Activated T-cell treated with anti-CD3 and anti-CD28 coated beads, Interleukin-2, amount 50 U/mL, for 4 hours (primary cell): ENCODE measurements at places on chromosomes 4 and X.

DNA sequence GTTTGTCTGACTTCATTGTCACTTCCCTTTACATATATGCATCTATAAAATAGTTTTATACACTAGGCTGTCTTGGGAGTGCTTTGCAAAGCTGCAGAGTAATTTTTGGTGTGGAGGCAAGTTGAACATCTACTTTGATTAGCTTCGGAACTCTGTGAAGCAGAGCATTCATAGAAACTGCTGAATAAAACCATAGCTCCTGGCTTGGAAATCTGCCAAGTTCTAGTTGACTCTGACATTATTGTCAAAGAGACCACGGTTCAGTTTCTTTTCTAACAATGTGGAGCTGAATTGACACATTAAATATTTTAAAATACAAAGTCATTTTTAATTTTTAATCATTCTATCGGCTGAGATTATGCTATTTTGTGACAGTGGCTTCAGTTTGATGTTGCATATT lies 335.0 kb downstream of the BMPR1B start:
- no peak for DNase-seq

- no peak for DNase-seq
These were observed 618 bp upstream of the FOXO4 start for GRCh38 chrX:71095033-71095432.

GRCh38 chr4:55500072-55500471 lies 46.6 kb downstream of the CLOCK start:
- DNase-seq: no peak

- DNase-seq: no peak
These were observed 161.6 kb downstream of the IL15 start for GRCh38 chr4:141797966-141798365.

- DNase-seq: no peak
These were observed 18.4 kb downstream of the GUCY1A1 start for GRCh38 chr4:155684892-155685541.

GRCh38 chr4:83855044-83855443 lies 319.1 kb downstream of the GPAT3 start:
- DNase-seq: no peak

GRCh38 chr4:73681776-73682175 lies 58.6 kb upstream of the CXCL8 start:
- DNase-seq: no peak

DNA sequence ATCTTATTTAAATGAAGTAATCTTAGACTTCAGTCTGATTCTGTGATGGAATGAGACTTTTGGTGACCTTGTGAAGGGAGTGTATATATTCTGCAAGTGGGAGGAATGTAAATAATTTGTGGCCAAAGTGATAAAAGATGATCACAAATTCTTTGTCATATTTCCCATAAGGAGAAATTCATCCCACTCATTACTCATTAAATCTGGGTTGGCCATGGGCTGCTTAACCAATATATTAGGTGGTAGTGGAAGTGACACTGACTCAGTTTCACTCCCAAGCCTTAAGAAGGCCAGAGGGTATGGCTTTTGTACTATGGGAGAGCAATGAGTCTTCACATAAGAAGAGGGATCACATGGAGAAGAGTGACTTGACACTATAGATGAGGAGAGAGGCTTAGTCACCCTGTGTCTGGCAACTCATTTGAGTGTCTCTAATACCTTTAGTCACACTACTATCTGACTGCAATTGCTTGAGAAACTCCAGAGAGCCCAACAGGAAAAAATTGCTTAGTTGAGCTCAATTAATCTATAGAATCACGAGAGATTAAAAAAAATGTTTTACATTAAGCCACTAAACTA lies 408.2 kb upstream of the PITX2 start:
- DNase-seq: no peak

GRCh38 chr4:85058551-85058950 lies 92.1 kb upstream of the WDFY3 start:
- no peak for DNase-seq

DNA sequence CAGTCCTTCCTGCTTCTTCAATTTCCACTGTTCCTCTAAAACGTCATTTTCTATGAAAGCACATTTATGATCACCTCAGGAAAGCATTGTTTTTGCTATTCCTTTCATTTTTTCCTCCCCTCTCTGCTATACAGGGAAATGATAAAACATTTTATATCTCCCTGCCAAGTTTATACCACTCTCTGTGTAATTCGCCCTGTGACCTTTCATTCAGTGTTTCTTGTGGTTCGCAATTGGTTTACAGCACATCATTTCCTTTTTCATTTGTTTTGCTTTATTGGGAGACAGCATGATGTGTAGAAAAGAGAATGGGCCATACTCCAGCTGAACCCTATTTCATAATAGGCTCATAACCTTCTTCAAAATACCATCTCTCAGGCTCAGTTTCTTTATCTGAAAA lies 99.9 kb upstream of the RAPGEF2 start:
- DNase-seq: no peak

- no peak for DNase-seq
These were observed 69.4 kb upstream of the KIT start for GRCh38 chr4:54588404-54588803.

- DNase-seq: no peak
These were observed 31.7 kb upstream of the INTU start for GRCh38 chr4:127601029-127601428.

- DNase-seq: no peak
These were observed 67.7 kb downstream of the RWDD4 start for GRCh38 chr4:183591301-183591700.

GRCh38 chrX:154353172-154353843 lies 21.1 kb downstream of the FLNA start:
- DNase-seq: no peak
